ENCODE measurements at places on chromosomes 16 and 17. TPM values are rescaled to one million over a fixed set of nuclear protein-coding genes. Genes with fewer than 3 reads are reported as not detected.

DNA sequence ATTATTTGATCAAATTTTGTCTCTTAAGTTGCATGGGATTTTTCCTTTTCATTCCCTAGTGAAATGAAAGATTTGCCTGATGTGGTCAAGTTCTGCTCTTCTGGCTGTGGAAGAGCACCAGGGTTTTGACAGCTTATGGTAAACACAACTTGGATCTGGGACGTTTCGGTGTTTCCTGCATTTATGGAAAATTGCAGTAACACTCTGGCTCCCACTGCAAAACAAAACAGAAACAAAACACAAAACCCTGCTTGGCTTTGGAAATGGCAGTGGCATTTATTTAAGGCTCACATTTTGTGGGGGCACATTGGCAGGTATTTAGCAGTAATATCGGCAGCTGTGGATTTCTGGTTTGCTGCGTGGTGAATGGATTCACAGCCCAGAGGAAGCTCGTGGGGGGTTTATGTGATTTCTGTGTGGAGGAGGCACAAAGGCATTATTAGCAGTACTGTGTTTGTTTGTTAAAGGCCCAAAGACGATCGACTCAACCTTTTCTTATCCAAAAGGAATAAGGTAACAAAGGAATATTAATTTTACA, 377.8 kb downstream of the SNX29 start:
- DNase-seq = no peak

TBC1D3H gene
- total RNA-seq = not detected

DNA sequence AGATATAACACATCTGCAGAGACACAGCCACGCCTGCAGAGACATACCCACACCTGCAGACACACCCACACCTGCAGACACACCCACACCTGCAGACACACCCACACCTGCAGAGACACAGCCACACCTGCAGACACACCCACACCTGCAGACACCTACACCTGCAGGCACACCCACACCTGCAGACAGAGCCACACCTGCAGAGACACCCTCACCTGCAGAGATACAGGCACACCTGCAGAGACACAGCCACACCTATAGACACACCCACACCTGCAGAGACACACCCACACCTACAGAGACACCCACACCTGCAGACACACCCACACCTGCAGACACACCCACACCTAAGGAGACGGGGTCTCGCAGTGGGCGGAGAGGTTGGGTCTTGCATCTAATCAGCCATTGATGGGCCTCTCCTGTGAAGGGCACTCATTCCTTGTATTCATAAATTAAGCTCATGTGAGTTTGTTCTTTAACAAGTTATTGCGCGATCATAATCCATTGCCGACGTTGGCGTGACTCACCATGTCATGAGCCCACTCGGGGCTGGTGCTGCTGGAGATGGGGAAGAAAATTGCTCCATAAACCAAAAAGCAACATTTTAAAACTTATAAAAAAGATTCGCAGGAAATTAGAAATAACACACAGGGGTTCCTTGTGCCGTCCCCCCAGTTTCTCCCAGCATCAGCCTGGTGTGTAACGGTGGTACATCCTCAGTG, 28.9 kb upstream of the CDH15 start:
- no peak for DNase-seq

DNA sequence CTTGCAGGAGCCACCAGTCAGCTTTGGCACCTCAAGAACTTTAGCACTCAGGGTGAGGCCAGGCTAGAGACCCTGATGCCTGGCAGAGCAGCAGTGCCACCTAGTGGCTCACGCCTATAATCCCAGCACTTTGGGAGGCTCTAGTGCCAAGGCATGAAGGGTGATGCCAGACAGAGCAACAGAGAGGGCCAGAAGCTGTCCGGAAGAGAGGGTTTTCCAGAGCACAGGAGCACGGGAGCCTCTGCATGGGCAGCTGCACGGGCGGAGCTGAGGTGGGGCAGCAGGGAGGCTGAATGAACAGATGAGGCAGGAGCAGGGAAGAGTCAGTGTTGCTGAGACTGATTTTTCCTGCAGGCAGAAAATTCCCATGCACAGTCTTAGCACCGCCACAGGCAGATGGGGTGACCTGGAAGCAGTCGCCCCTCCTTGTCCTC, 38.9 kb downstream of the MYH3 start:
- peak; percentile 54 for DNase-seq

- DNase-seq = no peak
These were observed 89.1 kb downstream of the BCAS3 start for GRCh38 chr17:60766778-60767190.

- DNase-seq = no peak
These were observed 7.4 kb upstream of the TMEM220 start for GRCh38 chr17:10737168-10737622.

GRCh38 chr17:50629902-50630301, 4.8 kb upstream of the ABCC3 start:
- no peak for DNase-seq

DNA sequence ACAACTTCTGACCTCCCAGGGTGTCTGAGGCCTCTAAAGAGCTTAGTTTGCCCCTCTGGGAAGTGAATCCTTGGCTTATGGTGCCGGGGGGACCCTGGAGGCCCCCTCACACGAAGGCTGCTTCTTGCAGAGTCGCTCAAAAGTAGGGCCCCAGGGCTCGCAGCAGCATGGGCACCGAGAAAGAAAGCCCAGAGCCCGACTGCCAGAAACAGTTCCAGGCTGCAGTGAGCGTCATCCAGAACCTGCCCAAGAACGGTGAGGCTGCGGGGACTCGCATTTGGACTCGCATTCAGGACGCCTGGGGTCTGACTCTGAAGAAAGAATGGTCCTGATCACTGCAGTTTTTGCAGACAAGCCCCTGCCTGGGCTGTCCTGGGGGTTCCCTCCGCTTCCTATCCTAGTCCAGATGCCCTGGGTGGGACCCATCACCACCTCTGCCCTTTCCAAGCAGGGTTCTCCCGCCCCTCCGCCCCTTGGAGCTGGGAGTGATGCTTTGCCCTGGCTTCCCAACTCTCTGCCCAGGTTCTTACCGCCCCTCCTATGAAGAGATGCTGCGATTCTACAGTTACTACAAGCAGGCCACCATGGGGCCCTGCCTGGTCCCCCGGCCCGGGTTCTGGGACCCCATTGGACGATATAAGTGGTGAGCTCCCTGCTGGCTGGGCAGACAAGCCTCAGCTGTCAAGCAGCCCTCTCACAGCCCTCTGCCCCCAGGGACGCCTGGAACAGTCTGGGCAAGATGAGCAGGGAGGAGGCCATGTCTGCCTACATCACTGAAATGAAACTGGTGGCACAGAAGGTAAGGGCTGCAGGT, 698 bp downstream of the ACBD4 start:
- no peak for DNase-seq
